ENCODE measurements at places on chromosomes 5 and 9.

DNA sequence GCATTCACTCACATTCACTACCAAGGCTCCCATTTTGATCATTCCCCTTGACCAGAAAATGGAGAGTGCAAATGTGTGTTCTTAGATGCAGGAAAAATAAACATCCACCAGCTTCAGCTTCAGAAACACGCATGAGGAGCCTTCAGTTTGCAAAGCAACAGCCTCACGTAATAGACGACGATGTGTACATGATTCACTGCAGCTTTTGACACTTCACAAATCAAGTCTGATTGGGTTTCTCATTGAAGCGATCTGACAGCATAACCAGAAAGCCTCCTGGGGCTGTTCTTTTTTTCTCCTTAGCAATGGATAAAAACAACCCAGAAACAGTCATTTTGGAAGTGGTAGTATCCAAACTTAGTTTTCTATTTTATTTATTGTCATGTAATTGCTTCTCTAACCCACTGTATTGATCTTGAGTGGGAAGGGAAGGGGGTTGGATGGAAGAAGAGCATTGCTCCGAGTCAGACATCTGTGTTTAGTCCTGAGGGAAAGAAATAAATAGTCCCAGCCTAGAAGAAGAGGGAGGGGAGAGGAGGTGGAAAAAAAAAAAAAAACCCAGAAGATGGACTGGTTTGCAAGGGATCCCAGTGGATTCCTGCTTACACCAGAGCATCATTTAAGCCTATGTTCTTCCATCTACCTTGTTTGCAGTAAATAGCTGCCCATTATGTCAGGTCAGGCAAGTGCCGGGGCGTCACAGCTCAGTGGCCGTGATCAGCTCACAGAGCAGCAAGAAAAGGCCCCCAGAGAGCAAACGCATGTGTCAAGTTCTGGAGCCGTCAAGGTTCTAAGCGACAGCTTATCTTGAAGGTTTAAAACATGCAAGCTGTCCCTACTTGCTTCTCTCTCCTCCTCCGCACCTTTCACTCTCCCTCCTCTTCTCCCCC is 190.2 kb upstream of the SNX2 start:
- DNase-seq, result no peak

DNA sequence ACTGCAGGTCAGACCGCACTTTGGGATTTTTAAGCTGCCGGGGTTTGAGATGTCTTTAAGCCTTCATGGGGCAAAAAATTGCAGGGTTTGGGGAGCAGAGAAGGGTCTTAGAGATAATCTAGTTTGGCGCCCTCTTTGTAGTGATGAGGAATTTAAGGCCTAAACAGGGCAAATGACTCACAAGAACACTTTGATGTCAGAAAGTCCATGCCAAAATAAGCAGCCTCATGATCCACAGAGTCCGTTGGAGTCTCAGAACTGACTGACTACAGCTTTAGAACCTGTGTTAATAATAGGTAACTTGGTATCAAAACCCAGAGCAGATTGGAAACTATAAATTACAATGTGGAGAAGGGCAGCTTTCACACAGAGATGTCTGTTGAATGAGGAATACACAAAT is 35.9 kb upstream of the PTGS1 start:
- DNase-seq, result no peak

DNA sequence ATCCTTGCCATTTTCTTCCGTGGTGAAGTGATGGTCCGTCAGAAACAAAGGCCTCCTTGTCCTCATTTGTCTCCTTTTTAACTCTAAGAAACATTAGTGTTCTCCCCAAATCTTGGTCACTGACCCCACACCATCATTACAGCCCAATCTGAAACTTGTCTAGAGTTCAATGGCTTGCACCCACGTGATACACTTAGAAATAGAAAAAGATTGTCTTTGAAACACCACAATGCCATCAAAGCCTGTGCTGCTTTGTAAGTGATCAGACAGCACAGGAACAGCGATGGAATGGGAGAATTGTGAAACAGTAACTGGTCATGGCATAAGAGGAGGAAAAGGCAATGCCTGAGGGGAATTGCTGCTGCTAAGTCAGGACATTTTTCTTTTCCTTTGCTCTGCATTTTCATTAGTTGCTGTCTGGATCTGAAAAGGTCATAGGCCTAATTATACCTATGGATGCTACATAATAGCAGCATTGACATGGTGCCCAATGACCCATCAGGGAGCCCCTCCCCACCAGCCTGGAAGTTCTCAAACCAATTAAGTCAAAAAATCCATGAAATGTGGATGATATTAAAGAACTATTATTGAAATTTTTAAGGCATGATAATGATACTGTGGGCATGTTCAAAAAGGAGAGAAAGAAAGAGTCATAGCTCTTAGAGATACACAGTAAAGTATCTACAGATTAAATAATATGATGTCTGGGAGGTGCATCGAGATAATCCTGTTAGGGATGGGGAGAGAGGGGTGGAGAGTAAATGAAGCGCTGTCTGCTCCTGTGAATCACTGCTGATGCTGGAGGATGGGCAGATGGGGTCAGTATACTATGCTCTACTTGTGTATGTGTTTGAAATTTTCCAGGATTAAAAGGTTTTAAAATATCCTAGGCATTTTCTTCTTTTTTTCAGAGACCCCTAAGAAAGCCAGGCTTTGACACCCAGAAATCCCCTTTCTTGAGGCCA is 83.6 kb downstream of the ENC1 start:
- no peak for DNase-seq

DNA sequence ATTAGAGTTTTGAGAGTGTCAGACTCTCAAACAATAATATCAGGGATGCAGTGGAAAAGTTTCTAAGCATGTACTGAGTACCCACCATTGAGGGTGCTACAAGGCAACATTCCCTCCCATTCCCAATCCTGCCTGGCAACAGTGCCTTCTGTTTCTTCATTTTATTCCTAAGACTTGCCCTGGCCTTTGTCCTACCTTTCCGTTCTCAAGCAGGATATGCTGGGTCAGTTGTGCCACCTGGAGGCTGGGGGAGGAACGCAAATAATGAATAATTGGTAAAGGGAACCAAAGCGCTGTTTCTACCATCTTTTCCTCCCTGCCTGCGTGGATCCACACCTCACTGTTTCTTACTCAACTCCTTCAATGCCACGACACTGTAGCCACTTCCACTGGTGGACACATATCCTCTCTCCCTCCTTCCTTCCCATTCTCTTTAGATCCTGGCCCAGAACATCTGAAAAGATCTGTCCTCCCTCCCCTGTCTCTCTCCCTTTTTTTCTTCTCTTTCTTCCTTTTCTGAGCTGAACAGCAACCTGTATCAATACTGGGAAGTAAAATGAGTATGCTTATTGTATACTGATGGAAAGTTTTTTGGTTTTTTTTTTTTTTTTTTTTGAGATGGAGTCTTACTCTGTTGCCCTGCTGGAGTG is 149.5 kb downstream of the C9orf152 start:
- DNase-seq, result peak; percentile 29

DNA sequence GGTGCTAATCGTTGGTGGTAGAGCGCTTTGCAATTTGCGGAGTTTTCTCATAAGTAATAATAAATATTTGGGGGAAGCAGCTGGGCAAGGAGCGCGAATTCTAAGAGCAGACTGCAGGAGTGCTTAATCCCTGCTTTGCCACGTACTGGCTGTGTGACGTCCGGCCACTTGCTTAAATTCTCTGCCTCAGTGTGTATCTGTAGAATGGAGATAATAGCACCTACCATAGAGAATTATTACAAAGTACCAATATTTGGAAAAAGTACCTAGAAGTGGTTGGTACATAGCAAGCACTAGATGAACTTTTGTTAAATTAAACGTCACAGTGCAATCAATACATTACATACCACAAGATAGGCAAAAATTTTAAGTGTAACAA is 598 bp upstream of the TMED7 start:
- DNase-seq, result no peak

DNA sequence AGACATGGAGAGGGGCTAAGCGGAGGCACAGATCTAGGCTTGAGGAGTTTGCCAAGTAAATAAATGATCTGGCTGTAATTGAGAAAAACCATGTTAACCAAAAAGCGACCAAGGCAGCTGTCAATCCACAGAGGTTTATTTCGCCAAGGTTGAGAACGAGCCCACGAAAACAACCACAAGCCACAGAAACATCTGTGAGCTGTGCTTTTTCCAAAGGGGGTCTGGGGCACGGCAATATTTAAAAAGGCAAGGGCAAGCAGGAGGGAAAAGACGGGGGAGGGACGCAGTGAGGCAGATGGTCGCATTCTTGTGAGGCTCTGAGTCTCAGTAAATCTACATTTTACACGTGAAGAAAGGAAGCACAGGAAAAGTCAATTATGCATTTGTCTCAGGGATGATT is 25.4 kb downstream of the CCT5 start:
- DNase-seq, result no peak

DNA sequence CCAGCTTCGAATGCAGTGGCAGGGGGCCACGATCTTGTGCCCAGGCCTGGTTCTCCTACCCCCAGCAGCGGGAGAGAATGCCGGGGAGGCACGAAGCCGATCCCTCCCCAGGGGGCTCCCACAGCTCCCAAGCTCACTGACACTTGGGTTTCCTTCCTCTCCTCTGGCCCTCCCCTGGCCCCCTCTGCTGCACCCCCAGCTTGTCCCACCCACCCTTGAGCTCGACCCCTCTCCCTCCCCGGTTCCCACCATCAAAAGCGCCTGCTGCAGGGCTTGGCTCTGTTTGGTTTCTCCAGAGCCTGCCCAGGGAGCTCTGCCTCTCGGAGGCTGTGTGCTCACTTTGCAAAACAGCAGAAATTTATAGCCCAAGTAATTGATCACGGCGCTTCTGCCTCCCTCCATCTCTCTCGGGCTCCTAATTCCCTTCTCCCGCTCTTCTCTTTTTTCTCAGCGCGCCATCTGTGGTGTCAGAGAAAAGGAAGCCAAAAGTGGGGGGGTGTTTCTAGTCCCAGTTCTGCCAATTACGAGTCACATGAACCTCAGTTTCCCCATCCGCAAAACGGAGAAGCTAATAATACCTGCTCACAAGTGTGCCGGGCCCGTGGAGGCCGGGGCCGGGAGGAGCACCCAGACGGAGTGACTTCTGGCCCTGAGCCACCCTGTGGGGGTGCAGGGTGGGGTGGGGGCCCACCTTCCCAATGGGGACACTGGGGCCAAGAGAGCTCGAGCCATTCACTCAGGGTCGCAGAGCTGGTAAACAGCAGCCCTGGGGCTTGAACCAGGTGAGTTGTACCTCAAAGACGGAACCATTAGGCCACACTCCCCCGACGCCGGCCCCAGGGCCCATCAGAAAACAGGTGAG is 141.2 kb upstream of the IER5L start:
- DNase-seq, result no peak

- DNase-seq, result no peak
These were observed 187.0 kb upstream of the S1PR3 start for GRCh38 chr9:88804254-88804596.

DNA sequence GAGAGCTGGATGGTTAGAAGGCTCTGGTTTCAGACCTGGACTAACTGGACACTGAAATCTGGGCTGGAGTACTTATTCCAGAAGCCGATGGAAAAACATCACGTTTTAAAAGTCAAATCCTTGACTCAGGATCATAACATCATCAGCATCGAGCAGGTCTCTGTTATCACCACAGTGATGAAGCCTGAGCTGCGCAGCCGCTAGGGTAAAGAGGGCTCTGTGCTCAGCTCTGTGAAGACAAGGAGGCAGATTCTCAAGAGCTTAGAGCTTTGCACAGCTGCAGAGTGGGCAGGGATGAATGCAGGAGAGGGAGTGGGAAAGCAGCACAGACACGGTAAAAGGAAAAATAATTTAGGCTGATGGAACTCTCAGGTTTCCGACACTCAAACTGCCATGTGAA is 208.8 kb upstream of the TAS2R1 start:
- DNase-seq, result no peak

DNA sequence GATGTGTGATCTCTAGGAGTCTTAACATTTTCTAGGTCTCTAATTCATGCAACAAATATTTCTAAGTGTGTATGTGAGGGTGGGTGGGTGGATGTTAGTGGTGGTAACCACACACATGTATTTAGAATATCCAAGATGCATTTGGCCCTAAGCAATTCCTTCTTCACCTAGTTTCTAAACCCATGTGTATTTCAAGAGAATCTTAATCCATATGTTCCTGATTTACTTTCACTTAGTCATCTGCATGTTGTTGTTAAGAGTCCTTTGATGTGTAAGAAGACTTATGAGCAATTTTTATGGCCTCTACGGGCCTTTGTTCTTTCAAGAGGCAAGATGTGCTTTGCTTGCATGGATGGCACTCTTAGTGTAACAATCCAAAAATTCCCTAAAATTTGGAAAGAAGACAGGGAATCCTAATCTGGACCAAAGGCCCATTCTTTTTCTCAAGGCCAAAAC is 282.6 kb downstream of the SPATA31D1 start:
- no peak for DNase-seq

DNA sequence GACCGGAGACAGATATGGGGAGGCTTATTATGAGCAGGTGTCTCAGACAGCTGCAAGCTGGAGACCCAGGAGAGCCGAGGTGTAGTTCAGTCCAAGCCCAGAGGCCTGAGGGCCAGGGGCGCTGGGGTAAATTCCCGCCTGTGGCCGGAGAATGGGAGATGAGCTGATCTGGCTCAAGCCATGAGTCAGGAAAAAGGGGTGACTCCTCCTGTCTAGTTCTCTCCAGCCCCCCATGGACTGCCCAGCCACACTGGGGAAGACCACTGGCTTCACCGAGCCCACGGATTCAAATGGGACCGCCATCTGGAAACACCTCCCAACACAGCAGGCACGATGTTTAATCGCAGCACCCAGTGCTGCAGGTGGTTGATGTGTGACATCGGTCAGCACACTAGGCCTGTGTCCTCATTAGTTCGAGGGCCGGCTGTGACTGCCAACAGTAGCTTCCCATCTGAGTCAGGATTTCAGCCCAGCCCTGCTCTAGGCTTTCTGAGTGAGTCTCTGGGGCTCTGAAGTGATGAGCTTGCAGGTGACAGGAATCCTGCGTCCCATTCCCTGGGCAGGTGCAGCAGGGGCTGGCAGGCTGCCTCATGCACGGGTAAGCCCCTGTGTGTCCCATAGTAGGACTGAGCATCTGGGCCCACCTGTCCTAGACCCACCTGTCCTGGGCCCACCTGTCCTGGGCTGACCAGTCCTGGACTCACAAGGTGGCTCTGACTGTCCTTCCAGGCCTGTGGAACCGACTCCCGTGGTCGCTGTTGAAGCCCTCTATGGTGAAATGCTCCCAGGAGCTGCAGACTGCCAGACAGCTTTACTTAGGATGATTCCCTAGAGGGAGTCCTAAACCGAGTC is 49.7 kb downstream of the AHRR start:
- DNase-seq, result no peak

GRCh38 chr5:149961957-149962409 is 1.4 kb downstream of the SLC26A2 start:
- no peak for DNase-seq

DNA sequence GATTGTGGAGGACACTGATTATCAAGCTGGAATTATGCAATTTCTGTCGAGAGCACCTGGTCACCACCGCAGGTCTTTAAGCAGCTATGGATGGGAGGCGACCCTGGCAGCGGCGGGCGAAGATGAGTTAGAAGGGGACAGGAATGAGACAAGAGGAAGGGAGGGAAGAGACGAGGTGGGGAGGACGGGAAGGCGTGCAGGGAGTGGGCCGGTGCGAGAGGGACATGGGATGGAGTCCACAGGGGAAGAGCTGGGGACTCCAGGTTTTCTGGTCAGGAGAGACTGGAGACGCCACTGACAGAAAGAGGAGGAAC is 192.3 kb downstream of the MELK start:
- no peak for DNase-seq
